B cell (primary cell): ENCODE measurements at places on chromosomes 7 and 10.
A peak's percentile ranks its signal among the peaks of the same experiment; 100 is the strongest.

DNA sequence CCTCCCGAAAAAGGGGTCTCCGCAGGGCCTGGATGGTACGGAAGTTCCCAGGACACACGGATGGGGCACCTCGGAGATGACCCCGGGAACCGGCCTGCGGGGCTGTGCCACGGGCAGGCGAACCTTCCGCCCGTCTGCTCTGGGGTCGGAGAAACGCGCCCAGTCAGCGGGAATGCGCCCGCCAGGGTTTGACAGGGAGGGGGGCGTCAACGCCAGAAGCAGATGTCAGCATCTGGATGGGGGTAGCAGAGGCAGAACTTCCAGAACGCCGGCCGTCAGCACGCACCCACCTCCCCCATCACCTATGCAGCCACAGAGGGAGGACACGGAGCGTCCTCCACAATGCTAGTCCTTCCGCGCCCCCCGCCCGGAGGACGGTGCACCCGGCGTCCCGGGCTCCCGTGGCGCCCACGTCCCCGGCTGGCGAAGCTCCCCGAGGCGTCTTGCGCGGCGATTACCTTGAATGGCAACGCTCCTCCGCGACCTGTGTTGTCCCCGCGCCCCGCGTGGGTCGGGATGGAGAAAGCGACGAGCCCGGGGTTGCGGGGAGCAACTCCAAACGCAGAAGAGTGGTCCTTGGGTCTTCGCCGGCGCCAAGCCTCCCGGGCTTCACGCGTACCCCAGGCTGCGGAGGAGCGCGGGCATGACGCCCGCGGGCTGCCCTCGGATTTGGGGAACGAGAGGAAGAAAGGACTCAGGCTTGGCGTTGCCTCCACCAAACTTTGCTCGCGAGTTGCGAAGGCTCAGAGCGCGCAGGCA, 561 bp downstream of the FGFR2 start:
- DNase-seq: no peak

DNA sequence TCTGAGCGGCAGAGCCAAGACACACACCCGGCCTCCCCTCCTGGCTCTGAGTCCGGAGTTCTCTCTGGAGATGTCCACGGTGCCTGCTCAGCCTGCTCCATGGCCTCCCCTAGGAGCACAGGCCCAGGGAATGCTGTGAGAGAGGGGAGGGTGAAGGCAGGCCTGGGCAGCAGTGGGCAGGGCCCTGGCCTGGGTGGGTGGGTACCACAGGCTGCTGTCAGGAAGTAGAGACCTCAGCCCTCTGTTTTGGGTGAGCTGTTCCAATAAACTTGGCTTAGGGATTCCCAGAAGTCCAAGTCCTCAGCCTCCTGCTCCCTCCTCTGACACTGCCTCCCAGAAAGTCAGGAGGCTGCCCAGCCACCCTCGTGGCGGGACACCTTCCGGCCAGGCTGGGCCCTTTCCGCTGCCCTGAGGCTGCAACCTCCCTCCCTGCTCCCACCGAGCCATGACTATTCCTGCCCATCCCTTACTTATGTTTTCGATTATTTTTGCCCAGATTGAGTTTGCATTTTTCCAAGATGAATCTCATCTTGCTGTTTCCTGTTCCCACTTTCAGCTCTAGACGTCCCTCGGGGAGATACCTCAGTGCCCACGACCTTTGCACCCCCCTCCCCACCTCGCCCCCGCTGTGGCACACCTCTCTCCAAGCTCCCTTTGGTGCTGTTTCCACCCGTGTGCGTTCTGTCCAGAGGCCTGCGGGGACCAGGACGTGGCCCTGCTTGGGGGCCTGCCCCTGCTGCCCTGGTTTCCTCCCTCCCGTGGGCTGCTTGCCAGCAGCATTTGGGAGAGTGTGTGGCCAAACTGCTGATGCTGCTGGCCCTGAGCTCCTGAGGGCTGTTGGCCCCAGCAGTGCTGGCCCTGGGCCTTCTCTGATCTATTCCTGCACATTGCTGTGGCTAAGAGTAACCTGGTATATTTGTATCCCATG, 5.8 kb upstream of the POLM start:
- DNase-seq: no peak

DNA sequence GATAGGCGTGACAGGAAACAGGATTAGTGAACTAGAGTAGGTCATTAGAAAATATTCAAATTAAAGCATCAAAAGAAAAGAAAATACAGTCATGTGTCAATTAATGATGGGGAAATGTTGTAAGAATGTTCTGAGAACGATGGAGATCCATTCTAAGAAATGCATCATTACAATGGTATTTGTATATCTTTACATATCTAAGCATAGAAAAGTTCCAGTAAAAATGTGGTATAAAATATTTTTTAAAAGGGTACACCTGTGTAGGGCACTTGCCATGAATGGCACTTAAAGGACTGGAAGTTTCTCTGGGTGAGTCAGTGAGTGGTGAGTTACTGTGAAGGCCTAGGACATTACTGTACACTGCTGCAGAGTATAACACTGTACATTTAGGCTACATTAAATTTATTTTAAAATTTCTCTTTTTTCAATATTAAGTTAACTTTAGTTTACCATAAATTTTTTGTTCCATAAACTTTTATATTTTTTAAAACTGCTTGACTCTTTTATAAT, 282.5 kb downstream of the BMPER start:
- DNase-seq: no peak

DNA sequence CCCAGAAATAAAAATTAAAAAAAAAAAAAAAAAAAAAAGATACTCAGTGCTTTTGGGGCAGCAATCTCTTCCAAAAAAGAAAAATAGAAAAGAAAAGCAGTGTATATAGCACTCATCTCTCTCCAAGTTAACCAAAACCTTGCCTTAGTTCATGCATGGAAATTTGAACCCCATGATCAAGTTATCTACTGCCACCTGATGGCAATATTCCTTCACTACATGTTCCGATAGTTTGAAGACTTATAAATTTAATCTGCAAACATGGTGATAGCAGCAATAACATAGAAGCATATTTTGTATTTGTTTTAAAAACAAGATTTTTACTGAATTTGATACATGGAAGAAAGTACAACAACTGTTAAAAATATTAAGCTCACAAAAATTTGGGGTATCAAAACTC, 48.6 kb upstream of the SLIT1 start:
- peak; percentile 29 for DNase-seq

GRCh38 chr10:44607116-44607515, 222.2 kb upstream of the CXCL12 start:
- no peak for DNase-seq

GRCh38 chr10:6182454-6183098, 20.2 kb upstream of the PFKFB3 start:
- DNase-seq: no peak

- DNase-seq: no peak
Measured at GRCh38 chr10:82429302-82429701, 554.3 kb downstream of the NRG3 start.

DNA sequence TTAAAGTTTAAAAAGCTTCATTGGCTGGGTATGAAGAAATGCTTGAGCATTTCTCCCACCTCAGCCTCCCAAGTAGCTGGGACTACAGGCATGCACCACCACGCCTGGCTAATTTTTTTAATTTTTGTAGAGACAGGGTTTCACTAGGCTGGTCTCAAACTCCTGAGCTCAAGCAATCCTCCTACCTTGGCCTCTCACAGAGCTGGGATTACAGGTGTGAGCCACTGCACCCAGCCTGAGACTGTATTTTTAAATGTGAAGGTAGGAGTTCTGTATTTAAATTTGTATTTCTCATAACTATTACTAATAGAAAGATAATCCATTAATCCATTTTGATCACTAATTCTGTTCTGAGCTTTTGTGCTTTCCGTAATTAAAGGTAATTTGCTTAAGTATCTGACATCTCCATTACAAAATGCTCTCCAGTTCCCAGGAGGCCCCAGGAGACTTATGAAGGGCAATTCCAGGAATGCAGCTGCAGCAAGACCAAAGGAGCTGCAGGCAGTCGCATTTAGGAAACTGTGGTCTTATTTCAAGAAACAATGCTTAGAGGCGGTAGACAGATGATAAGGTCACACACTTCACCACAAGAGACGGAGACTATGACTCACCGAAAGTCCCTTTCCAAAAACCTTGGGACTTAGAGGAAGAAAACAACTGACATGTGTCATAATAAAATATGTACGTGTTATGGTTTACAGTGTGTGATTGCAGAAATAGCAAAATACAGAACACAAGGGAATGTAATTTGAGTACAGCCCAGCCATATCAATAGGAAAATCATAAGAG, 23.3 kb downstream of the YAE1 start:
- no peak for DNase-seq

- DNase-seq: no peak
Measured at GRCh38 chr10:1114315-1114714, 58.1 kb downstream of the WDR37 start.

- DNase-seq: no peak
Measured at GRCh38 chr10:118712930-118713634, 41.7 kb downstream of the CACUL1 start.

DNA sequence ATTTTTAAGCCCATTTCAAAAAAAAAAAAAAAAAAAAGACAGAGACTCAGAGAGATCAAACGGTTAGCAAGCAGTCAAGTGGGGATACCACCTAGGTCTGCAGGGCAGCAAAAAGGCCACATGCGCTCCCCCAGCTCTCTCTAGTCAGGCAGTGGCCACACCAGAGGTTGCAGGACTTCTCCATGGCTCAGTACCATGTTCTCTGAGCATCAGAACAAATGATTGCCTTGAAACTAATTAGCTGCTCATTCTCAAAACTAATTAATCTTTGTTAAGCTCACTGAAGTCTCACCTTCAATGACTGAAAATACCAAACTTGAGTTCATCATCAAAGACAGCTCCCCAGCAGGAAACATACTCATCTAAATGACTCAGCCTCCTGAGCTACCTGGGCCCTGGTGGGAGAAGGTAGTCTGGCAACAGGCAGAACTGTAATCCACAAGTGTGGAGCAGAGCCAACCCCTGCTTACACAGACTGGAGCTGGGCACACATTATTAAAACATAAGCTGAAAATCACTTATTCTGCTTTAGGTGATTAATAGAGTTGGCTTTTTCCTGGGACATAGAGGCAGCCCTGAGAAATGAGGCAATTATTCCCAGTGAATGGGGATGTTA, 319.6 kb downstream of the GRID1 start:
- no peak for DNase-seq

DNA sequence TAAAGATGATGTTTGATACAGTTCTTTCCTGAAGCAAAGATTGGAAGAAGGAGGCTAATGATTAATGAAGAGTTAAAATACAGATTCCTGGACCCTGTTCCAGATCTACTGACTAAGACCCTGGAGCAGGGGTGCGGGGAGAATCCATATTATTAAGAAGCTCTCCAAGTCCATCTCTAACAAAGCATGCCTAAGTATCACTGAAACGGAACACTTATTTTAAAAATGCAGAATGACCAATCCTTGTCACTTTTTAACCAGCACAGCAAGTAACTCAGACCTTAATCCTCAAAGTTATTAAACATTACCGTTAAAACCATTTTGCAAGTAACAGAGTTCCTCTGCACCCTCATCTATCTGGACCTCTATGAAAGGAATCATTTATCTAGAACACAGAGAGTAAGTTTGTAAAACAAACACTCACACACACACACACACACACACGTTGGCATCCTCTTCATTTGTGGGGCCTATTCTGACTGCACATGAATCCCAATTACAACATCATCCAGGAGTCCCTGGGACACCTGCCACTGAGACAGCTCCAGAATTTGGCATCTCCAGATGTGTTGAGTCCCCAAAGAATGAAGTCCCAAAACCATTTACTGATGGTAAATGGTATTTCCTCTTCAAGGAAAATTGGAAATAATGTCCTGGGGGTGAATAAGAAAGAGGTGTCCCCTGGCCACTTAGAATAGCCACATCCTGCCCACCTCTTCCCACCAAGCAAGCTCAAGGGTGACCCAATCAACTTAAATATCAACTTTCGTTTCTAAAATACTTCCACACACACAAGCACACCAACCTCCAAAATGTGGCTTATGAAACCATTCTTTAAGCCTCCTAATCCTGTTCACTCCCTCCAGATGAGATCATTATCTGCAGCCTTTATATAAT, 117.5 kb downstream of the PARD3 start:
- DNase-seq: no peak
